SJSA1 (cell line): ENCODE measurements at places on chromosomes 7 and 10. TPM values are rescaled to one million over a fixed set of nuclear protein-coding genes. Genes with fewer than 3 reads are reported as not detected.

Gene ELN
- total RNA-seq, result not detected in 2 replicates

Gene HECW1
- 19.1 TPM in 2 replicates for total RNA-seq

Gene ANKRD30A
- total RNA-seq, result not detected in 2 replicates

Gene STAG3
- total RNA-seq, result 0.26 TPM in 1 of 2 replicates, not detected in the other

Gene FAM25A
- not detected in 2 replicates for total RNA-seq

Gene VWA2
- not detected in 2 replicates for total RNA-seq

Gene LAMB1
- total RNA-seq, result 110 and 136 TPM in 2 replicates

Gene ADRA2A
- total RNA-seq, result 0.53 and 0.68 TPM in 2 replicates
